ENCODE measurements at places on chromosomes 5 and 9.

GRCh38 chr9:84999788-85000187, 330.3 kb downstream of the NTRK2 start:
- no peak for DNase-seq

DNA sequence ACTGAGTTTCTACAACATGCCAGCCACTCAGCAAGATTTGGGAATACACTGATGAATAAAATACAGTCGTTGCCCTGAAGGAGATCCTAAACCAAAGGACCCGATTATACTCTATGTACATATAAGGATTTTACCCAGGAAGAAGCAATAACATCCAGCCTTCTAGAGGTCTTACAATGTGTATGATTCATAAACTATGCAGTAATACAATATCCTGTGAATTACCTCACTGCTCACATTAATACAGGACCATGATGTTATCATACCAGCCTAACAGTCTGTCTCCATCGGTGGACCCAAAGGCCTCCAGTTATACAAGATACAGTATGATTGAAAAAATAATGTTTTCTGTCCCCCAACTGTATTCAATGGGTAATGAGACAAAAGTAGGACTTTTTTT, 310.5 kb upstream of the TRPM3 start:
- DNase-seq = no peak

DNA sequence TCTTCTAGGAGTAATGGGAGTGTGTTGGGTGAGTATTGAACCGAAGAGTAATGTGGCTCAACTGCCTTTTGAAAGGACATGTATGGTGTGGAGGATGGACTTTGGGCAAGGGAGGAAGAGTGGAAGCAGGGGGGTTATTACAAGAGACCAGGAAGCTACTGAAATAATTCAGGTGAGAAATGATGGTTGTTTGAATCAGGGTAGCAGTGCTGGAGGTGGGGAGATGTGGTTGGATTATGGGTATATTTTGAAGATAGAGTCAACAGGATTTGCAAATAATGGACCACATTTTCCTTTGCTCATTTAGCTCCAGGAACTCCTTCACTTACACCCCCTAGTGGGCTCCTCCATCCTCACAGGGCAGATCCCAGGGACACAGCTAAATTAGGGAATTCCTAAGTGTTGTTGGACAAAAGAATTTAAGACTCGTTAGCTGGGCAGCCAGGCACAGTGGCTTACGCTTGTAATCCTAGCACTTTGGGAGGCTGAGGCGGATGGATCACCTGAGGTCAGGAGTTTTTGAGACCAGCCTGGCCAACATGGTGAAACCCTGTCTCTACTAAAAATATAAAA, 1.2 kb upstream of the SLC4A9 start:
- DNase-seq = no peak

GRCh38 chr5:56496581-56497063, 263.5 kb upstream of the ANKRD55 start:
- DNase-seq = no peak

GRCh38 chr9:99814359-99814758, 7.3 kb upstream of the NR4A3 start:
- no peak for DNase-seq

GRCh38 chr5:142888469-142889085, 118.4 kb downstream of the ARHGAP26 start:
- no peak for DNase-seq

DNA sequence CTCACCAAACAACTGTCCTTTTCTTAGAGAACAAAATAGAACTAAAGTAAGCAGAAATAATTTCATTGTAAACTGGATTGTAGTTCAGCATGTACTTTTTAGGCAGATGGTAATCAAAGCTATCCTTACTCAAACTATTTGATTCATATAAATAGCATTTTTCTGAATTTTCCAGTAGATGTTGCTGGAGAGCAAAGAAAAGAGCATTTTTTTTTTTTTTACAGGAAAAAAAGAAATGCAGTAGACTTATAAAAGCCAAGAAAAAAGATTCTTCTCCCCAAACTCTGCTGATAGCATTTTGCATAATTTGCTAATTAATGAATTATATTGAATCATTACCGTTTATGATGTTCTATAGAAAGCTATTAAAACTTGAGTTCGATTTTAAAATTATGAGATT, 715.3 kb upstream of the WWC1 start:
- DNase-seq = no peak

GRCh38 chr5:102801371-102801770, 46.3 kb downstream of the PAM start:
- no peak for DNase-seq

- no peak for DNase-seq
These were observed 81.8 kb downstream of the NLN start for GRCh38 chr5:65803699-65804391.

- no peak for DNase-seq
These were observed 1.9 kb upstream of the DAP start for GRCh38 chr5:10762776-10763500.

DNA sequence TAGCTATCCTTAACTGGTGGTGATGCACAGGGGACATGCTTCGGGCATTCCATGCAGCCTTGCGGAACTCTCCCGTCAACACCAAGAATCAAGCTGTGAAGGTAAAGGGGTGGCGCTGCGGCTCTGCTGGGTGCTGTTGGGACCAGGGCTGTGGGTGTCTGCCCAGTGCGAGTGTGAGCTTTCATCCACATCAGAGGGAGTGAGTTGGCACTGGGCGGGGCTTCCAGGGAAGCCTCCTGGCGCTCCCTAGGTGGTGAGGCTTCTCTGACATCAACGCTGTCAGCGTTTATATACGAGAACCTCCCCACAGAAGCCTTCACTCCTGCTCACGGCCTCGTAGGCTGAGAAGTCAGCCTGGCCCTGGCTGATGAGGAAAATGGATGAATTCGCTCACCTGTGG, 11.7 kb downstream of the ARPC5L start:
- DNase-seq = no peak

DNA sequence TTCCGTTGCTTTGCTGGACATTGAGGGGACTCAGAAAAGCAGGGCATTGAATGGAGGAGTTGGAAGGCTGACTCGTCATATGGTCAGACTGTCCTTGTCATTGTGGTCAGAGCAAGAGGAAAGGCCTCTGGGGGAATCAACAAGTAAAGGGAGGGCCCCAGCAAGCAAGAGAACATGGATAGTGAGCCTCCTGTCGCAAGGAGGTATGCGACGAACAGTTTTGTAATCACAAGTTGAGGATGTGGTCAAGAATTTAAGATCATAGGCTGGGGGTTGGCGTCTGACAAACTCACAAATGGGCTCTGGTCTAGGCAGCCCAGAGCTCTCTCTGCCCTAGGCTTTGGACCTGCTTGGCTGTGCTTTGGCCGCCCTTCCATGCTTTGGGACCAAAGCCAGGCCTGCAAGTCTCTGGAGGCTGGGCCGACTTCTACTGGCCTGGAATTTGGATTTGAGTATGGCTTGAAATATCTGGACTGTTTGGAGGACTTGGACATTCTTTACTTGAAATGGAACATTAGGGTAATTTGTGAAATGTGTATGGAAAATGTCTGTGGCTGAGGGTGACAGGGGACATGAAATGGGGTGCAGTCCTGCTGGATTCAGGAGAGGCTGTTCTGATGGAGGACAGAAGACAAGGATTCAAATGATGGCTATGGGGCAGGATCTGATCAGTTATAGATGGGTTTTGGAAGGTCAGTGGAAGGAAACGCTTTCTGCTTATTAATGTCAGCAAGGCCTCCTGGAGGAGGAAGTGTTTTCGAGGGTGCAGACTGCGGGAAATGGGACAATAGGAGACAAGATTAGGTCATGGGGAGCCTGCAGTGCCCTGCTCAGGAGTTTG, 19.2 kb upstream of the NDST1 start:
- DNase-seq = no peak

- DNase-seq = no peak
These were observed 404.2 kb downstream of the DNAH5 start for GRCh38 chr5:13540168-13540750.

DNA sequence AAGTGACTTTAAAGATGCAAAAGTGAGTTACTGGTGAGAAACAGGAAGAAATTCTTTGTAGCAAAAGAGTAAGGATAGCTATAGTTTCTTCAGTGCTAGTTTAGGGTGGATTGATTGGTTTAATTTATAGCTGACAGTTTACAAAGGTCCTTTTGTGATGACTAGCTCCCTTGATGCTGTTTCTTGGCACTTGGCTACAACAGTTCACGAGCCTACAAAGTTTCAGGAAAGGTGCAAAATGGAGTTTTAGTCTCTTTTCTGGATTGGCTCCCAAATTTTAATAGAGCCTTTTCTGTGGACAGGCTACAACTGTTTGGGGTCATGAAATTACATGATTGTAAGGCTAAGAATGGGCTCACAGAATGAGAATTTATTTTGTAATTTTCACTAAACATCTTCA, 40.9 kb upstream of the BNIP1 start:
- DNase-seq = no peak

GRCh38 chr9:89448381-89448780, 49.5 kb downstream of the SEMA4D start:
- no peak for DNase-seq

GRCh38 chr9:123410281-123410910, 54.4 kb downstream of the CRB2 start:
- DNase-seq = no peak
